ENCODE measurements at places on chromosomes 2 and 18.
A peak's percentile ranks its signal among the peaks of the same experiment; 100 is the strongest.

- DNase-seq, result no peak
Measured at GRCh38 chr2:165239856-165240515, 772 bp downstream of the SCN2A start.

GRCh38 chr18:22223254-22223964, 54.0 kb downstream of the GATA6 start:
- DNase-seq, result peak; percentile 90

DNA sequence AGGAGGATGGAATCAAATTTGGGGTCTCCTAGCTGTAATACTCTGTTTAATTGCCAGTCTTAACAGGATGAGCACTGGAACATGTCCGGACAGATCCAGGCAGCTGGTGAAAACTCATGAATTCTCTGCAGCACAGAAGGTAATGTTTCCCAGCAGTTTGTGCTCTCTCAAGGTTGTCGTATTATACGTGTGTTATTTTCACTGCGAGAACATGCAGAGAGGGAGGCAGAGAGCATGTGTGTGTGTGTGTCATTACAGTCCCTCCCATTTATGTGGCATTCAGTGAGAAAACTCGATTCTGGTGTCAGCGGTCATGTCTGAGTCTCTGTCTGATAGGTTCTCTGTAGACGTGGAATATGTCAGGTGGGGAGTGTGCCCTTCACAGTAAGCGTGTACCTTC, 150.2 kb upstream of the POU3F3 start:
- DNase-seq, result no peak

DNA sequence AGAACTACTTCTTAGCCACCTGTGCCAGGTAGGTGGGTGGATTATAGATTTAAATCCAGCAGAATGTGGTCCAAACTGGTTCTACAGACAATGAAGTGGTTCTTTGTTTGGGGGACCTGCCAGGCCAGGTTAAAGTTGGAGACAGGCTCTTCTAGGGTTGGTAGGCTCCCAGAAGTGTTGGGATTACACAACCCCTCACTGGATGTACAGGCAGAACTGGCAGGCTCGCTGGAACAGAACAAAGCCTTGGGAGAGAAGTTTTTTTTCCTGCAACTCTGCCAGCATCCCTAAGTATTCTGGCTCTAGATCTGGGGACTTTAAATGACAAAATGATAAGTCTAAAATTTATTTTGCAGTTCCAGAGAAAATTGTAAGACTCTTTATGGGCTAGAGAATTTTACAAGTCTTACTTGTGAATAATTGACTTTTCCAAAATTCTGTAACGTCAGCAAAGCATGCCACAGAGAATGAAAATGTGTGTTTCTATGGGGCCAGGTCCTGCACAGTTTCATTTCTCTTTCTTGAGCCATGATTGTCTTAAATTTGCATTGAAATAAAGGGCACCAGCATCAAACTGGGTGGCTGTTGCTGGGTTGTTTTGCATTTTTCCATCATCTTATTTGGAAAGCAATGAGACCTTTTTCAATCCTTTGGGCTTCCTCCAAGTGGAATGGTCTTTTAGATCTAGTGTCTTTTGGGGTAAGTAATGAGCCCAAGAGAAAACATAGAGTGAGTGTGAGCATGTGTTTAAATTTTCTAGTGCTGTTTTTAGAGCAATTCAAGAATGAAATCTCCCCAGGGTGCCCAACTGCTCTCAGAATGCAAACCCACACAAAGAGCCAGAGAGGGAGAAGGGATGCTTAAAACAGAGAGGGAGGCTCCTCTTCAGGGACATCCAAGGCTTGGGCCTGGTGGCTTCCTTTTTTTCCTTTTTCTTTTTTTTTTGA, 32.4 kb upstream of the ATL2 start:
- DNase-seq, result no peak

GRCh38 chr2:169776252-169776761, 22.4 kb upstream of the SSB start:
- peak; percentile 50 for DNase-seq

DNA sequence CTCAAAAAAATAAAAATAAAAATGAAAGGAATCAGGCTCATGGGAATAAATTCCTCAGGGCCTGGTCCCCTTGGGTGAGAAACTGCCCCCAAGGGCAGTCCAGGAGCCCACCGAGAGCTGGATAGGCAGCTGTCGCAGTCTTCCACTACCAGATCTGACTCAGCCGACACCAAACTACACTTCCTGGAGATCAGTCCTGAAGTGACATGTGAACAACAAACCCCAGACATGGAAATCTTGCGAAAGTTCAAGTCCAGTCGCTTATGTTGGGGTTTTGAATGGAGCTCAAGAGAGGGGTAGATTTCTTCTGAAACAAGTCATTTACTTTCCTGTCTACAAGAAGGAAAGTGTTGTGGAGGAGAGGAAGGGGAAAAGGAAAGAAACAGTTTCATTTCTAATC, 12.9 kb downstream of the ADCY3 start:
- DNase-seq, result no peak

DNA sequence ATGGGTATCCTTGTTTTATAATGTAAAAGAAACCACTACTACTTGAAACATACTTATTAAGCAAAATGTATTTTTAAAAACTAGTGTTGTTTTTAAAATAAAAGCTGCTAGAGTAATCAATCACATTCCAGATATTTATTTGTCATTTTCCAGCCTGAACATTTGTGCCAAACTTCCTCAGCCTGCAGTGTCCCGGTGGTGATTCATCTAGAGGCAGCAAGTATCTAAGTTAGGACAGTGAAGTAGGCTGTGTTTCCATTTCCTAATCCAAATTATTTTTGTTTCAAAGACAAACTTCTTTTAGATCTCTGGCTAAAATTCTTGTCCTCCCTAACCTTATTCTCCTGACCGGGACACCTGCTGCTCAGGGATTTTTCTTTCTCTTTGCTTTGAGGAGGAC, 12.8 kb upstream of the GCG start:
- no peak for DNase-seq

DNA sequence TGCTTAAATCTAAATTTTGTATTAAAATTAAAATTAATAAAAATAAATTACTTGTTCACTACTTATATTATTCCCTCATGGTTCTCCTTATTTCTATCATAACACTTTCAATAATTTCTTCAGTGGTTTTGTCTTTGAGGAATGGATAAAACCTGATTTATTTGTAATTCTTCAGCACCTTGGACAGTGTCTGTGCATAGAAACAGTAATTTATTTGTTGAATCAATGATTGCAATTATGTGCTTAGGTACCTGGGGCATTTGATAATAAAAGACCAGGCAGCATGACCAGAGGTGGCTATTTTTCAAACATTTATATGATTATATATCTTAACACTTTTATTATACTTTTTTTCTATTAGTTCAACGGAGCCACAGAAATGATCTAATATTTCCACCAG, 1062.7 kb downstream of the DSC3 start:
- DNase-seq, result no peak

- DNase-seq, result peak; percentile 83
Measured at GRCh38 chr2:118242216-118242615, 153.9 kb downstream of the INSIG2 start.

GRCh38 chr2:141137122-141137693, 993.6 kb downstream of the LRP1B start:
- no peak for DNase-seq

DNA sequence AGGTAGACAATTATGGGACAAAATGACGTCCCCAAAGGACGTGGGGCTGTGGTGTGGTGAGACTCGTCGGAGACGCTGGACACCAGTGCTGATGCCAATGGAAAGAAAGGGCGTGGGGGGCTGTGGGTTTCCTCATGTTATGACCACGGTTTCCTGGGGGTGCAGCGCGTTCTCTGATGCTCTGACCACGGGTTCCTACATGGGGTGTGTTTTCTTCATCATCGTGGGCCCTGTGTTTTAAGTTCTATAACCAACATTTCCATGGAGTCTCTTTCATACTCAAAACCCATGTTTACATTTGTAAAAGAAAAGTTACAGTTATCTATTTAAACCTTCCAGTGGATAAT, 141.6 kb downstream of the RTP5 start:
- DNase-seq, result peak; percentile 7

- no peak for DNase-seq
Measured at GRCh38 chr2:170054997-170055396, 123.0 kb upstream of the MYO3B start.

- DNase-seq, result peak; percentile 50
Measured at GRCh38 chr2:177245010-177245422, 19.5 kb downstream of the NFE2L2 start.

DNA sequence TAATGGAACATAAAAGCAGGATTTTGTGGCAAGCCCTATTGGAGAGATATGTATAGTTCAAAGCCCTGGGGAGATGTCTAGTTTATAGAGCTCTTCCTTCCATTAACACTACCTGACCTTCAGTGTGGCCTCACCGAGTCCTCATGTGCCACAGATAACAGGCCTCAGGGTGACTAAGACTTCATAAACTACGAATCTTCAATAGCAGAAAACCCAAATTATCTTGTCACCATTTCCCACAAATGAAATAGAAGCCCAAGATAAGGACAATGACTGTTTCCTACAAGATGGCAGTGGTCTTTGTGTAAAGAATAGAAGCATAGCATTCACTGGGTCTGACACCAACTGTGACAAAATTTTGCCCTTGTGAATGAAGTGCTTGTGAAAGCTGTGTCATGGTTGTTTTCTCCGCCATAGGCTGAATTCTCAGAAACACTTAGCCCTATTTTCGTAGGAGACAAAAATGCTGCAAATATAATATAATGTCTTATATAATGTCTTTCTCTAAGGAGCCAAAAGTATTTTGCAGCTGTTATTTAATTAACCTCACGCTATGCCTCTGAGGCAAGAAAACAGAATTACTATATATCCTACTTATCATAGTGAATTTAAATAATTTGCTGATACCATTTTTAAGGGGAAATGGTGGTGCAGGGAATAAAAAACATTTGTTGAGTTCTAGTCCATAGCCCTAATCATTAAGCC, 136.7 kb upstream of the CWC22 start:
- no peak for DNase-seq

DNA sequence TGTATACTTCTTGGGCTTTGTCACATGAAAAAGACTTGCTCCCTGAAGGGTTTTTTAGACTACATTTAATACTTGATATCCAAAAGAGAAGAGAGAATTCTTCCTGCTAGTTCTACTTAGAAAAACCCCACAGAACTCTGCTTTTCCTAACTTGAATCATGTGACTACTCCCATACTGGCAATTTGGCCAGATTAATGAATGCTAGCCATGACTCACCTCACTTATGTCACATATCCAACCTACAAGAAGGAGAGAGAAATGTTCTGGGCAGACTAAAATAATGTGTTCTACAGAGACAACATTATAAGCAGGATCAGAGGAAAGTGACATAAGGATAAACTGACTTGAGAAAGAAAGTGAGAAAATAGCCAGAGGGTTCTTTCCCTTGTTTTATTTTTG, 249.3 kb upstream of the GULP1 start:
- DNase-seq, result no peak

GRCh38 chr18:22378672-22379282, 38.9 kb downstream of the CTAGE1 start:
- peak; percentile 63 for DNase-seq

- no peak for DNase-seq
Measured at GRCh38 chr2:236088368-236089057, 79.7 kb downstream of the GBX2 start.

GRCh38 chr2:23480957-23481797, 96.2 kb downstream of the KLHL29 start:
- DNase-seq, result peak; percentile 83

GRCh38 chr2:36329251-36329650, 26.3 kb upstream of the CRIM1 start:
- no peak for DNase-seq
